ENCODE measurements at places on chromosomes 3 and 15.

- no peak for DNase-seq
Measured at GRCh38 chr3:50599716-50600118, 11.9 kb downstream of the CISH start.

DNA sequence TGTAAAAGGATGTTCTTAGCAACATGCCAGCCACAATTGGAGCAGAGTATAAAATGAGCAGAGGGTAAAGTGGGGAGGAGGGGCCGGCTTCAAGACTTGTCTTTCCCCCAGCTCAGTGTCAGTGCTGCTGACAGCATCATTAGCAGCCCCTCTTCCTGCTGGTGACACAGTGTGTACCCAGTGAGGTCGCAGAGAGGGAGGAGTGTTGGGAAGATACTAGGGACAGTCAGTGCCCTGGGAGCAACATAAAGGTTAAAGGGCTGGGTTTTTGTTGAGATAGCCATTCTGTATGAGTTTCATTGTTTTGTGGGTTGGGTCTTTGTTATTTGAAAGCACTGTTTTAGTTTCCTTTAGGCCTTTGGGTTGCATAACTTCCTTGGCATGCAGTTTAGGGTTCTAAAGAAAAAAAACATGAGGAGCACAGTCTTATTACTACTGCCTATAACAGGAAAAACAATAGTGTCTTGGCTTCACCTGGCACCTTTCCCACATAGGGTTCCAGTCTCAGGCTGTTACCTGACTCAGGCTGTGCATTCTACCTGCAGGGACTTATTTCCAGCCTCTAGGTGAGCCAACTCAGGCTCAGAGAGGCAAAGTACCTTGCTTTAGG, 94.1 kb upstream of the SKOR1 start:
- DNase-seq, result no peak

DNA sequence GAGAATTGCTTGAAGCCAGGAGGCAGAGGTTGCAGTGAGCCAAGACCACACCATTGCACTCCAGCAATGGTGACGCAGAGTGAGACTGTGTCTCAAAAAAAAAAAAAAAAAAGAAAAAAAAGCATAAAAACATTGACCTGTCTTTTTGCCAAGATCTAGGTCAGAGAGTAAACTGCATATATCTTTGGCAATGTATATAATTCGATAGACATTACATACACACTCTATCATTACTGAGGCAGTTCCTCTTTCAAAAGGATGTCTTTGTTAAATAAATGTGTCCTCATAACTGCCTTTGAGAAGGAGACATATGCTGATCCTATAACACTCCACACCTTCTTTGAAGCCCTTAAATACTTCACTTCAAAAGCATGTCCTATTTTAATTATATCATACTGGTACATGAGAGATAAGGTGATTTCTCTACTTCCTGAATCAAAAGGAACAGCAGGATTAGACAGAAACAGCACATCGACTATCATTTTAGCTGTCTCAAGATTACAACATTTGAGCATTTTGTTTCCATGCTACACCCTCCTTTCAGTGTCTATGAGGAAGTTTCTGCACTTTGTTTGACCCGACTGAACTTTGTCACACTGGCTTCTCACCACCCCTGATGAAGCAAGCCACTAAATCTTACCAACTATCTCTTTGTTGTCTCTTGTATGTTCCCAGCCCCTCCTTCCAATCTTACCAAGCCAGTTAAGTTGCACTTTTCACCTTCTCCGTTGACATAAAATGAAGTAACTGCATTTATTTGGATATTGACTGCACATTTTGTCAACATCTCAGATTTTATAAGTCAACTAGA, 335.8 kb downstream of the MECOM start:
- DNase-seq, result no peak

DNA sequence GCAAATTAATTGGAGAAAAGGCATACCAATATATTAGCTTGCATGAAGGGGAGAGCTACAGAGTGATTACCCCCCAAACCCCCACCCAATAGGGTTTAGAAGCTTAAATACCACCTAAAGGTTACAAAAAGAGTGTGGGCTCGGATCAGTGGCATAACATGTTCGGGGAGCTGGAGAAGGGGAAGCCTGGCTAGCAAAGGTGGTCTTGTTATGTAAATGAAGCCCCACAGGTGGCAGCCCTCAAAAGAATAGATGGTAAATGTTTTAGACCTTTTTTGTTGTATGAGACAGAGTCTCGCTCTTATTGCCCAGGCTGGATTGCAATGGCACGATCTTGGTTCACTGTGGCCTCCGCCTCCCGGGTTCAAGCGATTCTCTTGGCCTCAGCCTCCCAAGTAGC, 10.9 kb upstream of the PXK start:
- DNase-seq, result no peak

GRCh38 chr15:73925848-73926218, 429 bp upstream of the LOXL1 start:
- DNase-seq, result no peak

DNA sequence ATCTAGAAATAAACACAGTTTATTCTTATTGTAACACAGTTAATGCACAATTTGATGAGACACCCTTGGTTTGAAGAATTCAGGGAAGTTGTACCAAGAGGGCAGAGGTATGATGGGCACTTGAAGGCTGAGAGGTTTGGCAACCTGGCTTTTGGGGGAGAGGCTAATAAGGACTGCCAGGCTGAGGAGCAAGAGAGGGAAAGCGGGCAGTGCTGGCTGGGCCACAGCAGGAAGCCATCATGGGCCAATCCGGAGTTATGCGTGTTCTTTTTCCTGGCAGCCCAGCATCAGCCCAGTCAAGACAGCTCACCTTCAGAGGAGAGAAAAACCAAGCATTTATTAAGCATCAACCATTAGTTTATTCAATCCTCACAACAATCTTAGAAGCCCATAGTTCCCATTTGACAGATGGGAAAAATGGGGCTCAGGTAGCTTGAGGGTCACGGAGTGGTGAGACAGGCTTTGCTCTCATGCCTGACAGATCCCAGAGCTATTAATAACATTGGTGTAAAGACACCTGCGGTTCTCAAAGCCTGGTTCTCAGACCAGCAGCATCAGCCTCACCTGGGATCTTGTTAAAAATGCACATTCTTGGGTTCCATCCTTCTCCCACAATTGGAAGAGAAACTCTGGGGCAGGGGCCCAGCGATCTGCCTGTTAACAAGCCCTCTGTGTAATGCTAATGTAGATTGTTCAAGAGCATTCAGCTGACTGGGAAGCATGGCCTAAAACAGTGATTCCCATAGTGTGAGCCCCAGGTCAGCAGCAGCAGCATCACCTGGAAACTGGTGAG, 183.7 kb downstream of the NTRK3 start:
- DNase-seq, result no peak

- DNase-seq, result no peak
Measured at GRCh38 chr15:67173786-67174185, 80.7 kb downstream of the AAGAB start.

DNA sequence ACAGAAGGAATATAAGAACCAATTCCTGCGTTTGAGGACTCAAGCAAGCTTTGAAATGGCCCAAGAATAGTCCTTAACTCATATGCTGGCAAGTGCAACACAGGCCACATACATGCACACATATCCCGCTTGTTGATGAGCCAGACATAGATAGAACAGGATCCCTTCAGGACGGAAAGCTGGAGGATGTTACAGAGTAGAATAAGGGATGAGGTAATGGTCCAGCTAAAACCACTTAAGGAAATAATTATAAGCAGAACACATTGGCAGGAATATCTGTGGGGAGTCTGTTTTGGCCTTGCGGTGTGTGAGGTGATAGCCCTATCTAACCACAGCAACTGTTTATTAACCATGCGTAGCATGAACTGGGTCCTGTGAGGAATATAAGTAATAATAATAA, 25.0 kb downstream of the SCG3 start:
- no peak for DNase-seq
